GM12865 (cell line): ENCODE measurements at places on chromosomes 12 and 14.

DNA sequence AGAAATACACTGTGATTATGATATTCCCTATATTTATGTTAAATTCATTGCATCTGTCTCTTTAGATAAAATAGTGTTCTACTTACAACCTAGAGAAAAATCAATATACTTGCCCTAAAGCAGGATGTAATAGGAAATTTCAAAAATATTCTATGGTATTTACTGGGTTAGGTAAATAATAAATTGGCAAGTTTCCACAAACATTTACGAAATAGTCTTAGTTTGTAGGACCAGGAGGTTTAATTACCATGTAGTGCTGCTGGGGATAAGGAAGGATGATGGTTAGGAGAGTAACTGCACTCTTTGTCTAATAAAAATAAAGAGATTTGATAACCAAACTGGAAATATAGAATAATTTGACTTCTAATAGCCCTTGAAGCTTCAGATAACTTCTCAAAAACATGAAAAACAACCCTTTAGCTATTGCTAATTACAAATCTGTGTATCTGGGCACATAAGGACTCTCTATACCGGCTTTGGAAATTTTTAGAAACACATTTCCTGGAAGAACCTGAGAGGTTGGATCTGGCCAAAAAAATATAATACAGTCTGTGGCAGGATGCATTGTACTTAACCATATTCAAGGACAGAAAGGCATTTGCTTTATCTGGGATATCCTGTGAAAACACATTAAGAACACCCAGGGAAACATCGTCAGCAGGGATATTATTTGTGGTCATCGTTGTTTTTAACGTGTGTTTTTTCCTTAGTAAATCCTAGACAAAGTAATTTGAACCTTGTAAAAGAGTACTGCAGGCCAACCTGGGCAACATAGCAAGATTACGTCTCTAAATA lies 36.7 kb upstream of the TMCC3 start:
- no peak for DNase-seq

DNA sequence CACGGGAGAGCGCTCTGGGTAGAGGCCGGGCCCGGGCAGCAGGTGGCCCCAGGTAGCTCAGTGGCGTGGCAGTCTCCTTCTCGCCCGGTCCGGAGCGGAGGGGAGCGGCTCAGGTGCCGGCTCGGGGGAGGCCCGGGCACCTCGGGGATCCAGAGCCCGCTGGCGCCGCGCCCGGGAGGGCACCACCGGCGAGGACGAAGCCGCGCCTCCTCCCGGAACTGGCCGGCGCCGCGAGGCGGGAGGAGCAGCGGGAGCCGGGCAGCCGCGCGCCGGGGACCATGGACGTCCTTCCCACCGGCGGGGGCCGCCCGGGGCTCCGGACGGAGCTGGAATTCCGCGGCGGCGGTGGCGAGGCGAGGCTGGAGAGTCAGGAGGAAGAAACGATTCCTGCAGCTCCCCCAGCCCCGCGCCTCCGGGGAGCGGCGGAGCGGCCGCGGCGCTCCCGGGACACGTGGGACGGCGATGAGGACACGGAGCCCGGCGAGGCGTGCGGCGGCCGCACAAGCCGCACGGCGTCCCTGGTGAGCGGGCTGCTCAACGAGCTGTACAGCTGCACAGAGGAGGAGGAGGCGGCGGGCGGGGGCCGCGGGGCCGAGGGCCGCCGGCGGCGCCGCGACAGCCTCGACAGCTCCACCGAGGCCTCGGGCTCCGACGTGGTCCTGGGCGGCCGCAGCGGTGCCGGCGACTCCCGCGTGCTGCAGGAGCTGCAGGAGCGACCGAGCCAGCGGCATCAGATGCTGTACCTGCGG lies 21.5 kb upstream of the GNS start:
- DNase-seq, result peak; percentile 26

DNA sequence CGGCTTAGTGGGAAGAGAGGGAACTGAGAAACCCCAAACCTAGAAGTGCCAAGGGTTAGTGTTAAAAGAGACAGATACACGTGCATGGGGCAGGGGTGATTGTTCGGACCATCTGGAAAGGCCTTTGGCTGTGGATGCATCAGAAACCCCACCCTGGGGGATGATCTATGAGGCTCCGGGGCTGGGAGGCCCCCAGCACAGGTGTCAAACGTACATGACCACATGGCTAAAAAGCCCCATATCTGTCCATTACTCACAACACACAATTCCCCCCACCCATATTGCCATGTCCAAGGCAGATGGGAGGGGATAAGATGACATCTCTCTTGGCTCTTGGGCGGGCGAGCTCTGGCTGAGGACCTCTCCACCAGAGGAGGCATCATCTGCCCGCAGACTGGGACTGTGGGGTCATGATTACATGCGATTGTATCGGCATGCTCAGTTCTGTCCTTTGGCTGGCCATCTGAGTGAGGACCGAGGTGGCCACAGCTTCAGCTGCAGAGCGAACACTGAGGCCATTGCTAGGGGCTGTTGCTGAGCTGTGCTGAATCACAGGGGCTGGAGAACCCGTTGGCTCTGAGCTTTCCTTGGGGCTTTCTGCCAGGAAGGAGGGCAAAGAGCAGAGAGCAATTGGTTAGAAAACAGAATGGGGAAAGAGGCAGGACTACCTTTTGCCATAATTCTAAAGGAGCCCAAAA lies 9.6 kb upstream of the NPFF start:
- DNase-seq, result no peak

GRCh38 chr12:125403843-125404242 lies 338.6 kb downstream of the AACS start:
- DNase-seq, result no peak

- no peak for DNase-seq
These were observed 9.9 kb downstream of the IFT43 start for GRCh38 chr14:75995372-75996041.

- no peak for DNase-seq
These were observed 269.9 kb downstream of the CACNA1C start for GRCh38 chr12:2322554-2323120.

DNA sequence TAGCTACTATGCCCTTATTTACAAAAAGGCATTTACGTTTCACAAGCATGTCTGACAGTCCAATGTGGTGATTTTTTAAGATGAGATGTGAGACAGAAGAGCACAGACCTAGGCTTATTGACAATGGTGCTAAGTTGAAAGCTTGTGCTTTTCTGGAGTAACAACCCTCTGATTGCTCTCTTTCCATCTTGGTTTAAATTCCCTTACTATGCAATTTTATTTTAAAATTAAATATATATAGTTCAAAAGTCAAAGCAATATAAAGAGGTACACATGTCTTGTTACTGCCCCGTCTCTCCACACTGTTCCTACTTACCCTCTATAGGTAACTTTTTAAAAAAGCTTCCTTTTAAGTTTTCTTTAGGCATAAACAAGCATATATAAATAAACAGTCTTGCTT lies 39.4 kb upstream of the BBS10 start:
- DNase-seq, result no peak
